CD4-positive, alpha-beta memory T cell (primary cell): ENCODE measurements at places on chromosomes 16 and 17. TPM values are rescaled to one million over a fixed set of nuclear protein-coding genes. Genes with fewer than 3 reads are reported as not detected.

RBBP6 gene
- polyA plus RNA-seq = 26.4 TPM

TSPAN10 gene
- polyA plus RNA-seq = 0.10 TPM

SLC5A11 gene
- polyA plus RNA-seq = not detected

ZNF778 gene
- polyA plus RNA-seq = 1.0 TPM

CHRNE gene
- 0.08 TPM for polyA plus RNA-seq

CNGB1 gene
- not detected for polyA plus RNA-seq

SHBG gene
- not detected for polyA plus RNA-seq

BRCA1 gene
- 1.1 TPM for polyA plus RNA-seq

KRTAP2-3 gene
- not detected for polyA plus RNA-seq

NPIPB2 gene
- 1.8 TPM for polyA plus RNA-seq
